ENCODE measurements at places on chromosomes 16 and 17. TPM values are rescaled to one million over a fixed set of nuclear protein-coding genes. Genes with fewer than 3 reads are reported as not detected.

Gene ITGAD
- not detected for total RNA-seq

Gene KRT20
- not detected for total RNA-seq

GRCh38 chr16:57677622-57678369 is 9.7 kb downstream of the ADGRG3 start:
- peaks cover 26% of the 10 kb centered on the region for H3K4me1 ChIP-seq
- H3K36me3 ChIP-seq, result no peaks in the 10 kb centered on the region
- no peak overlapping the region for H3K4me3 ChIP-seq
- no peak overlapping the region for H3K27ac ChIP-seq
- H3K27me3 ChIP-seq, result no peaks in the 10 kb centered on the region

DNA sequence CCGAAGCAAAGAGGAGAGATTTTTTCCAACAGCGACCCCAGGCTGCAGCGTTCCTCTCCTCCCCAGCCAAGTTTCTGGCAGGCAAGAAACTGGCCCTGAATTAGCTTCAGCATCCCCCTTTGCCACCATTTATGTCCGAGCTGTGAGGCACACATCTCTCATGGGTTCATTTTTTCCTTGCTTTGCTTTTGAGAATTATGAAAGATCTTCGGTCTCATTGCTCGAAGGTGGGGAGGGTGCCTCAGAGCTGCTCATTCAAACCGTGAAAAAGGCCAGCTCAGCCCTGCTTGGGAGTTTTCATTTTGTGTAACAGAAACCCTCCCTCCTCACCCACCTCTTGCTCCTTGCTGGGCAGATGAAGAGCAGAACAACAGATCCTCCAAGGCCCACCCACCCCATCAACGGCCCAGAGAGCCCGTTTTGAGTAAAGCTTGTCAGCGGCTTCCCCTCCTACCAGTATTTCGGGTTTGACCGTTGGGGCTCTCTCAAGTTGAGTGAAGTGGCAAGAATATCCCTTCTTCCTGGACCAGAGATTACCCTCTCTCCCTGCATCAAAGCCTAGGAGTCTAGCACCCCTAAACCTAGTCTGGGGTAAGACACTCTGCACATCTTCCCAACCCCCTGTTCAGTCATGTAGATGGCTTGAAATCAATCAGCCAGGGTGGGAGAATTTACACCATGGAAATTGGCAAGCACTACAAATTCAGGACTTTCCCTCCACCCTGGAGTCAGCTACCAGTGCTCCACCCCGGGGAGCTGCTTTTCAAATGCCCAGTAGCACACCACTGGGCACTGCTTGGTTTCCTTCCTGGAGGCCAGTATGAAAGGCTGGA is 1.8 kb downstream of the CCR7 start:
- H3K4me1 ChIP-seq, result peaks cover 10% of the 10 kb centered on the region
- DNase-seq, result no peak
- peaks cover 26% of the 10 kb centered on the region for H3K27me3 ChIP-seq
- H3K27ac ChIP-seq, result no peak overlapping the region
- H3K36me3 ChIP-seq, result no peaks in the 10 kb centered on the region

GRCh38 chr16:81676066-81676882 is 102.8 kb upstream of the PLCG2 start:
- peaks cover 35% of the 10 kb centered on the region for H3K36me3 ChIP-seq
- DNase-seq, result no peak
- H3K4me3 ChIP-seq, result no peak overlapping the region
- H3K4me1 ChIP-seq, result no peaks in the 10 kb centered on the region
